ENCODE measurements at places on chromosomes 3 and 15.
A peak's percentile ranks its signal among the peaks of the same experiment; 100 is the strongest.

DNA sequence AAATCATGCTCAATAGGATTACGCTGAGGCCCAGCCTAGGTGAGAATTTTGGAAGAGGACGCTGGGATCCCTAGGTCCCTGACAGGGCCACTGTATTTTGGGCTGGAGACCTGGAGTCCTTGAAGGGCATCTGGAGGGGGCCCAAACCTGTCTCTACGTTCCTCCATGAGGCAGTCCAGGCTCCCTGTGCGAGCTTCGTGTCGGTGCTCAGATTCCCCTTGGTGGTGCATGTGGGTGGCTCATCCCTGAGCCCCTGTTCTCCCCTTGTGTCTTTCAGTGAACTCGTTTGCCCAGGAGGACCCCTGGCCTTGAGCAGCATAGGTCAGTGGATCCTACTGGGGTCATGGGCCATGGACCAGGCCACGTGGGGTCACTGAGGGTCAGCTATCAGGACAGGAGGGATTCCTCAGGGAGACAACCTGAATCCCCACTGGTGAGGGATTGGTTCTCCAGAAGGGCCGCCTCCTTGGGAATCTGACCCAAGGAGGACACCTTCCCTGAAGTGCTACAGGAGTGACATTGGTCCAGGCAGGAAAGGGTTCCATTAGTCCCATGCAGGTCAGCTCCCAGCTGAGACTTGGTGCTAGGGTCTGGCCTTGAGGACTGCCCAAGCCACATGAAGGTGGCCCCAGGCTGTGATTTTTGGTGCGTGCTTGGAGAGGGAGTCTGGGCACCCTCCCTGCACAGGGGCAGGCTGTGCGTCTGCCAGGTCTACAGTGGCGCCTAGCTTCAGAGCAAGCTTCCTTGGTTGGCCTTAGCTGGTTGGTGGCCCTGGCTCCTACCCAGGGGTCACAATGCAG is 229.8 kb downstream of the SNRPN start:
- DNase-seq, result no peak

DNA sequence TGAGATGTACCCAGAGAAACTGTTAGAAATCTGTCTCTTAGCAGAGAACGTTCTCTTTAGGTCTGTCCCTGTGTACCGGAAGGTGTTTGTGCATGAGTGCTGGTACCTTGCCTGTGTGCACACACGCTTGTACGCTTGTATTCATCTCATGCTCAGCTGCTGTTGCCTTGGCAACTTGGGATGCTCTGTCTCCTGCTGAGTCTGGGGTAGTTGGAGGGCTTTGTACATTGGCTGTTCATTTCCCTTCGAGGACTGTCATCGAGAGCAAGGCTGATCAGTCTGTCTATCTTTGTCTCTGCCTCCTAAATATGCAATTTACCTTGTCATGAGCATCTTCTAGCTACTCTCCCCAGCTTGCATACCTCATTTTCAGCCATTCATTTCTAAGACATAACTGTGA is 147.2 kb downstream of the SLCO3A1 start:
- no peak for DNase-seq

GRCh38 chr3:60313231-60313798 is 937.9 kb downstream of the FHIT start:
- no peak for DNase-seq

DNA sequence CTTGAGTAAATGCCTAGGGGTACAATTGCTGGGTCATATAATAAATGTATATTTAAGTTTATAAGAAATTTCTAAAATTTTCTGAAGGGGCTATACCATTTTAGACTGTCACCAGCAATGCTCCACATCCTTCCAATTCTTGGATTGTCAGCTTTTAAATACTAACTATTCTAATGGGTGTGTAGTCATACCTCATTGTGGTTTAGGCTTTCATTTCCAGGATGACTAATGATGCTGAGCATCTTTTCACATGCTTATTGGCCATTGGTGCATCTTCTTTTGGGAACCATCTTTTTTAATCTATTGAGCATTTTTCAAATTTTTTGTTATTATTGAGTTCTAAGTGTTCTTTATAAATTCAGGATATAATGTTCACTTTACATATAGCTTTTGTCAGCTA is 52.5 kb upstream of the CORO2B start:
- DNase-seq, result peak; percentile 65

GRCh38 chr3:29345516-29346300 is 64.8 kb downstream of the RBMS3 start:
- DNase-seq, result no peak

DNA sequence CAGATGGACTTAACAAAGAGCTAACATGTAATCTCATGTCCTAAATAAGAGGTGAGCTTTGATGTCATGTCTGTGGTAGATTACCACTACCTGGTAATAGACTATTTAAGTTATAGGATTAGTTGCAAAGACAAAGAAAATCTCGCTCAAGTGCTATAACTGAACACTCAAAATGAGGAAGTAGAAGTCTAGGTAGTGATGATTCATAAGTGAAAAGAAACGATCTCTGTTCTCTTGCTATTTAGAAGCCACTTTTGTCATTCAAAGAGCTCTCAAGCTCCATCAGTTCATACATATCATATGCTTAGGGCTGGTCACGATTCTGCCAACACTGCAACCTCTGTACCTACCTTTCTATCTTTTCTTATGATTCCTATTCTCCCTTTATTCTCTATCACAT is 110.9 kb downstream of the EDEM1 start:
- DNase-seq, result no peak

Data from urothelium cell line (cell line).